ENCODE measurements at places on chromosomes 5 and 9. TPM values are rescaled to one million over a fixed set of nuclear protein-coding genes. Genes with fewer than 3 reads are reported as not detected.

Gene SNCAIP
- 2.6 TPM for total RNA-seq

Gene BRD8
- total RNA-seq, result 68.6 TPM

Gene EGFLAM
- total RNA-seq, result 3.4 TPM

Gene MCTP1
- 4.1 TPM for total RNA-seq

Gene SLC34A1
- total RNA-seq, result not detected

Gene CER1
- total RNA-seq, result not detected

Gene SMIM33
- not detected for total RNA-seq
